MM.1S (cell line): ENCODE measurements at places on chromosomes 3 and 15.

DNA sequence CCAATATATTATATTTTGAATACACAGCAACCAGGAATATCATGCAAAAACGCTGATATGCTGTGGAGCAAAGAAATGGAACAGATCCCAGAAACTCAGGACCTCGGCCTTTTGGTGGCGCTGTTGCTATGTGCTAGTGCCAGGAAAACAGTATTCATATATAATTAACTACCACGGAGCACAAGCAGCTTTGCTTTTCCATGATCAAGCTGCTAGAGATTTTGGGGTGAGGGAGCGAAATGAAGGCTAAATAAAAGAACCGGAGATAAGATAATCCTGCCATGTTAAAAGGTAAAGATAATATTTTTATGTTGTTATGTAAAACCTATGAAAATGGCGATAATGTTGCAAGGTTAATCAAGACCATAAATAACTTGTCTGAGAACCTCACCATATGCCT is 157.7 kb upstream of the FAM3D start:
- no peak for DNase-seq

- DNase-seq: no peak
These were observed 116.7 kb downstream of the ARRDC4 start for GRCh38 chr15:98077186-98077585.

GRCh38 chr3:46994801-46995731 is 15.6 kb downstream of the NBEAL2 start:
- no peak for DNase-seq

DNA sequence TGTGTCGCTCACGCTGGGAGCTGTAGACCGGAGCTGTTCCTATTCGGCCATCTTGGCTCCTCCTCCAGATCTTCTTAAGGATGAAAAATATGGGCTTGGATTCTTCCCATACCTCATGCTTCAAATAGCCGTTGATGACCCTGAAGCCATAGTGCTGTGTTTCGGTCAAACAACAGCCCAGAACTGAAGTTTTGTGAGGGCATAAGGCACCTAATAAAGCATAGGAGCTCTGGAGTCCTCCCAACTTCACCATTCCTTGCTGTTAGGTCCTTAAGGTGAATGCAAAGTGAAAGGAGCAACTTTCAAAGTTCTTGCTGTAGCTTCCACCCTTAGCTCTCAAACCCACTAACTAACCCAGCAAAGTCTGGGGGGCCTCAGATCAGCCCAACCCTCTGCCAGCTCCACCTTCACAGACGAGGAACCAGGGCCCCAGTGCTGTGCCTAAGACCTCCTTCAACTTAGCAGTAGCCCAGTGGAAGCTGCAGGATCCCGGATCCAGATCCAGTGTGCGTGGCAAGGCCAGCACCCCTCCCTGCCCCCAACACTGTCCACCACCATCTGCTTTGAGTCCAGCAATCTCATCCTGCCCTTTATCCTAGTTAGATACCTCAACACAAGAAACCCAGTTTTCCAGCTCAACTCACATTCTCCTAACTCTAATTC is at the start of gene GRK7:
TSS of gene GRK7 (plus strand) at position 321 of the 663 bp plus-strand sequence. CDS start 14,877 bp downstream, outside the sequence.
- DNase-seq: no peak

GRCh38 chr3:161409858-161410257 is 38.5 kb upstream of the SPTSSB start:
- no peak for DNase-seq

DNA sequence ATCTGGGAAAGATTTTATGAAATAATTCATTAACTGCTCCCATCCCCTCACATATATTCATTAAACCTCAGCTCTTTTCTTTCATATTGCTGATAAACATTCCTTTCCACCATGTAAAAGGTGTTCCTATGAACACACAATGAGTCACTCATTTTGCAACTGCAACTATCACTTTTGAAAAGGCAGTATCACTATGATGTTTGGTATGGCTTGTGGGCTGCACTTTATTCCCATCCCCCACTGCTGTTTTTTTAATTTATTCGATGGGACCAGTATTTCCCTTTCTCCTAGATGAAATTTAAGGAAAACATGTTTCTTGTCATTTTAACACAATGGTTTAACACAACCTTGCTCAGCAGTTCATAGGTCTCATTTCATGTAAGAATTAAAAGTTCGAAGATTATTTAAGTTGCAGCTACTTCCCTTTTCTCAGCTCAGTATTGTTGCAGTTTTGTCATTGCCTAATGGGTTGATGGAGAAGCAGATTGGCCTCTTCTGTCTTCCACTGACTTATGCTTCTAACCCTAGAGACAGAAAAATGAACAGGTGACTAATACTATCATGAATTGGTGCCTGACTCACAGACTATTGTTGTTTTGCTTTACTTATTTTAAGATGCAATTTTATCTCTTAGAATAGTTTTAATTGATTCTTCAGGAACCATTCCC is 280.3 kb downstream of the ZPLD1 start:
- no peak for DNase-seq

GRCh38 chr15:65829130-65829764 is 37.2 kb upstream of the DENND4A start:
- DNase-seq: peak; percentile 50

DNA sequence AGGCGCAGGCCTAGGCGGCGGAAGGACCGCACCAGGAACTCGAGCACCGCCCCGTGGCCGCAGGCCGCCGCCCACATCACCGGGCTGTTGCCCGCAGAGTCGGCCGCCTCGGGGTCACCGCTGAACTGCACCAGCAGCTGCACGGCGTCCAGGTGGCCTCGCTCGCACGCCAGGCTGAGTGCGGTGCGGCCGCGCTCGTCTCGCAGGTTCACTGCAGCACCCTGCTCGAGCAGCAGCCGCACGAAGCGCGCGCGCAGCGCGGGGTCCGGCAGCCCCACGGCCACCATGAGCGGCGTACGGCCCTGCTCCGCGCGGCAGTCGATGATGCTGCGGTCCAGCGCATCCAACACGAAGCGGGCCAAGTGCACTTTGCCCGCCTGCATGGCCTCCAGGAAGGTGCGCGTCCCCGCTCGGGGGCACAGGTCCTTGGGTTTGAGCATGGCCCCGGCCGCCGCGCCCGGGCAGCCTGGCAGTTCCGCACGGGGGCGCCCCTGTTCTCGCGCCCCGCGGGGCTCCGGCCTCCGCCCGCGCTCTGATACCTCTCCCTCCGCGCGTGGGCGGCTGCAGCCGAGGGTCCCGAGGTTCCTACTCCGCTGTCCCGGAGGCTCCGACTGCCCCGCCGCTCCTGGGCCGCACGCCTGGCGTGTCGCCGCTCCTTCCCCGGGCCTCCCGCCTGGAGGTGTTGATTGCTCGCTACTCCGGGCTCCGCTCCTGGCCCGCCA is 556 bp downstream of the ANKRD63 start:
- no peak for DNase-seq

GRCh38 chr3:106850437-106850836 is 526.8 kb upstream of the CCDC54 start:
- DNase-seq: no peak

GRCh38 chr15:89023311-89023961 is 64.8 kb upstream of the ABHD2 start:
- DNase-seq: no peak

GRCh38 chr3:71587958-71588357 is 4.4 kb upstream of the FOXP1 start:
- no peak for DNase-seq

DNA sequence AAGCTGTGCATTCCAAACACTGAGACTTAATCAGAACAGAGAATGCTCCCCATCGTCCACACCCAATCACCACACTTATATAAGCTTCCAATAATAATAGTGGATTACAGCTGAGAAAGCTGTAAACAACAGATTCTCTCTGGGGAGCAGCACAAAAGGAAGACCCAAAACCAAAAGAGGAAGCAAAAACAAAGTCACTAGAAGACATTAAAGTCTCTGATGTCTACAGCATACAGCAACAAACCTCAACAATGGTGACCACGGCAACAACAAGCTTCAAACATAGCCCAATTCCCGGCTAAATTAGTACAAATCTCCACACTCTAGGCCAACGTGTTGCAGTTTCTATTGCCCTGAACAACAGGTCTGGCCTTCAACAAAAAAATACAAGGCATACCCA is 37.7 kb downstream of the ZDHHC23 start:
- DNase-seq: no peak
